OCI-M1 (cell line): ENCODE measurements at places on chromosomes 3 and 15.

DNA sequence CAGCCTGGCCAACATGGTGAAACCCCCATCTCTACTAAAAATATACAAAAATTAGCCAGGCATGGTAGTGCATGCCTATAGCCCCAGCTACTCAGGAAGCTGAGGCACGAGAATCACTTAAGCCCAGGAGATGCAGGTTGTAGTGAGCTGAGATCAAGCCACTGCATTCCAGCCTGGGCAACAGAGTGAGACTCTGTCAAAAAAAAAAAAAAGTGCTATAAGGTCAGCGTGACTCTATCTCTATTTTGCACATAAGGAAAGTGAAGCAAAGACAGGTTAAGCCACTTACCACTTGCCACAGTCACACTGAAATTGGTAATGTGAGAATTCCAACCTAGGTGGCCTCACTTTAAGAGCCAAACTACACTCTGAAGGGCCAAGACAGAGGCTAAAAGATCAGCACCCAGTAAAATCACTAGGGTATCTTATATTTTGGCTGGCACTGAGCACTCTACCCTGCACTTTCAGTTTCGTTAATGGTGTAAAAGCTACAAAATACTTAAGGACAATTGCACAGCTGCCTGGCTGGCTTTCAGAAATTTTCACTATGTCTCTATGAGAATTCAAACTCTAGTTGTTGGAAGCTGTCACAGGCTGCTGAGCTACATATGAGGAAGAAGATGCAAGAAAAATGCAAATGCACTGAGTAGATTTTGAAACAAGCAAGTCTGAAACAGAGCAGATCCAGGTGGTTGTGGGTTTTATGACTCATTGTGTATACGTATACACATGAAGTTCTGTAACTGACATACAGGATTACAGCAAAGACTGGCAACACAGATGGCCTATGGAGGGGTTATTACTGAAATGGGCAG is 32.7 kb downstream of the TRANK1 start:
- peak; percentile 87 for DNase-seq

GRCh38 chr15:74489518-74490338 is 28.8 kb upstream of the UBL7 start:
- peak; percentile 77 for DNase-seq

- no peak for DNase-seq
Observed at GRCh38 chr3:177238686-177239216, 41.5 kb upstream of the TBL1XR1 start.

GRCh38 chr15:99312228-99312627 is 60.9 kb downstream of the LRRC28 start:
- DNase-seq: no peak

DNA sequence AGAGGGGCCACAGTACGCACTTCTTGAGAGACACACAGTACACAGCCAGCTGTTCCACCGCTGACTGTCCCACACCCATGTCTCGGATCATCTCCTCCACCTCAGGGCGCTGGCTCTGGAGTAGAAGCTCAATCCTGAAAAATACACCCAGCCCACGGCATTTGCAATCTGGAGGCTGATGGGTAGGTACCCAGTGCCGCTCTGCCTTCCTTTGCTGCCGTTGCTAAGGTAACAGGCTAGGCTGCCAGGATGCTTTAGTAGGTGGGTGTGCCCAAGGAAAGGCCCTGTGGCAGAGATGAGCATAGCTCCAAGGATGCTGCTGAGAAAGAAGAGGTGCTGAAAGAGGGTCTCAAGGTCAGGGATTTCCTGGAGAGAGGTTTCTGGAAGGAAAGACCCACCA is 14.6 kb downstream of the TRAIP start:
- DNase-seq: no peak

GRCh38 chr3:51395493-51396213 is 4.6 kb downstream of the RBM15B start:
- DNase-seq: no peak

DNA sequence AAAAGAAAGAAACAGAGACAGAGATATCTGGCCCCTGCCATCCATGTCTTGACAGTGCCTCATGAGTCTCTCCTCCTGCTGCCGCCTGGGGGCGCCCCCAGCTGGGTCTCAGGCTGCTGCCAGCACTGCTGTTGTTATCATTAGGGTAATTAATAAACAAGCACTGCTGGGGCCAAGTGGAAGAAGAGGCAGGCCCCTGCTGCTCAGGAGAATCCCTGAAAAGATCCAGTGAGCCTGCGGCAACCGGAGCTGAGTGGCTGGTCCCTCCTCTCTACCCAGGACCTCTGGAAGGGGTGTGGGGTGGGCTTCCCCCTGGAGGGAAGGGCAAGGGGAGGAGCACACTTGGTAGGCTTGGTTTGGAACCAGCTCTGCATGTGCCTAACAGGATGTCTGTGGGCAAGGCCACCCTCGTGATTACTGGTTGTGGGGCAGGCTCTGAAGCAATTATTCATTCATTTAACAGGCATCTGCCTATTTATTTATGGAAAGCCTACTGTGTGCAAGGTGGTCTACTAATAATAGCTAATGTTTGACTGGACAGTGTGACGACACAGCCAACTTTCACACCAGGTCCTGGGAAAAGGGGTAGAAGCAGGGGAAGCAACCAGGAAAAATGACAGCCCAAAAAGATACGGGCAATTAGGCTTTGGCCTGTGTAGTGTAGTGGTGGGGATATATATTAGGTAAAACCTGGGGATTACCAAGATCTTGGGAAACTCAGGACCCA is 1.2 kb upstream of the TYRO3 start:
- DNase-seq: peak; percentile 77

DNA sequence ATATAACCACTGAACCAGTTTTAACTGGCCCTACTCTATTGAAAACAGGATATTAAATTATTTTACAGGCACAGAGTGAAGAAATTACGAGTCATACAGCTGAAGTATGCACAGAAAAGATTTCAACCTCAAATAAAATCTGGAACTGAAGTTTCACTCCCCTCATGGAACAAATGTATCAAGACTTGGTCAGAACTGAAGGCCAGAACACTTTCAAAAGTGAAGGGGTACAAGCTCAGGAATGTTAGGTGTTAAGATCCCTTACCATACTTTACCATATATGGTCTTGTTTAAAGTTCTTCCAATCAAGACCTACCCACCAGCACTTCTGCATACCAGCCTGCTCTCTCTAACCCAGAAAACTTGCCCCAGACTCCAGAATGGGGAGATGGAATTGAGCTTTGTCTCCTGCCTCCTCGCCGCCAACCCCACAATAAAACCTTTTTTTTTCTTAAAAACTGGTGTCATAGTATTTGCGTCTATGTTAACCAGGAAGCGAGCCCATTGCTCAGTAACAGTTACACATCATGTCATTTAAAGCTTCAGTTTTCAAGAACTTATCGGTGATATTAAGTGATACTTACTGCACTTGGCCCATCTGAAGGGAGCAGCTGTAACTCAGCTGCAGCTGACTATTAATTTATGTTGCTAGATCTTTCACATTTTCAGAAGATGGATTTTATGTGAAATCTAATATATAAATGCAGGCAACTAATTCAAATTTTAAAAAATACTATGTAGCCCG is 59.9 kb downstream of the OXSM start:
- DNase-seq: no peak

DNA sequence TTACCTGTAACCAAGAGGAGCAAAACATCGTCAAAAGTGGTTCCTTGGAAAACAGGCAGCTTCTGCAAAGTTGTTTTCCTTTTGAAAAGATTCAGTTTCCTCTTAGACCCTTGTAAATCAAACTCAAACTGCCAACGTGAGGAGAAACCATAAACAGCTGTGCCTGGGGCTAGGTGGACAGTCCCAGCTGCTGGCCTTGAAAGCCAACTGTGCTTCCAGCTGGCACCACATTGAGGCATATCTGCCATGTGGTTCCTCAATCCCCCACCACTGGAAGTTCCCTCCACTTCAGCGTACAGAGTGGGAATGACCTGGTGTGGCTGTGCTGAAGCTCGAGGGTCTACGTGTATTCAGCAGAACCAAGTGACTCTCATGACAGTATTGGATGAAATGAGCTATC is 40.9 kb downstream of the HRH1 start:
- DNase-seq: no peak

- no peak for DNase-seq
Observed at GRCh38 chr3:138938877-138939560, 7.9 kb downstream of the FOXL2 start.

DNA sequence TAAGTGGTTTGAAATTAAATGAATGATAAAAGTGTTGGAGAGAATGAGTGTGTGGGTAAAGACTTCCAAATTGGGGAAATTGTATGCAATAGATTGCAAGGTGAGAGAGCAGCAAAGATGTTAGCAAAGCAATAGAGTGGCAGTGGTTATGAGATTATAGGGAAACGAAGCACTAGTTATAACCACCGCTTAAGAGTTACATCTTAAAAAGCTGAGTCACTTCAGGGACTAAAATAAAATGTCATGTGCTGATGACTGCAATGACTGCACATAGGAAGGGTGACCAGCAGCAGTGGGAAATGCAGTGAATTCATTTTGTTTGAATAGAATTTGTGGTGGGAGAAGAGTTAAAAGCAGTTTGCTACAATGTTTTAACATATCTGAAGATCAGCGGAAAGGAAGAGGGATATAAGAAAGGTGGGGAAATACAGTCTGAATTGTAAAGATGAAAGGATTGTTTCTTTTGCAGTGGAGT is 127.3 kb downstream of the RAP2B start:
- peak; percentile 83 for DNase-seq

DNA sequence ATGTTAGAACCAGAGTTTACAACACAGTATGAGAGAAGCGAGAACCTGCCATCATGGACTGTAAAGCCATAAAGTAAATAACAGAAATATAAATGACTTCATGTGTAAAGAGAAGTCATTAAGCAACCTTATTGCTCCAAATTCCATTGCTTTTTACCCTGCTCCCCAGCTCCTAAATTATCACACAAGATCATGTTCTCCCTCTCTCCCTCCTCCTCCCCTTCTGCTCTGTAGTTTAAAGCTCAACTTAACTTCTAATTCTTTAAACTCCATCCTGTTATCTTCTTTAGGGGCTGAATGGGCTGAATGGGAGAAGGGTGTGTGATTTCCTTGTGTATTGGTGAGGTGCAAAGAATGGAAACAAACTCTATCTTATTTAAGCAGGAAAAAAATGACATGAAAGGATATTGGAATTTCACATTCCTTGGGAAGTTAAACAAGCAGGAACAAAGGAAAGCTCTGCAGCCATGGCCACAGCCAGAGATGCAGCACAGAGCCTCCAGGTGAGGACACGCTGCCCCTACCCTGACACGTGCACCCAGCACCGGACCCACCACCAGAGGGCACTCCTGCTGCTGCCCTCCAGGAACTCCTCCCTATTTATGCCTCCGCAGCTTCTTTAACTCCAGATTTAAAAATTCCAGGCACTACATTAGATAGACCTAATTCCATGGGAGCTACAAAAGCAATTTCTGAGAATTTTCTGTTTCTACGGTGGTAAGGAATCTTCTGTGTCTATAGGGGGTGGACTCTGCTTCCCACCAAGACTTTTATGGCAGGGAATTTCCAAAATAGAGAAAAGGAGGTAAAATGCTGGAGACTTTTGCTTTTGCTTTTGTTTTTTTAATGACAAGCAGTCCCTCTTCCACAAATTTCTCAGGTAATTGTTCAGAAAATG is 76.9 kb upstream of the ABI3BP start:
- DNase-seq: peak; percentile 87

GRCh38 chr3:24135280-24135679 is 190.2 kb downstream of the NR1D2 start:
- no peak for DNase-seq

- no peak for DNase-seq
Observed at GRCh38 chr15:64522226-64522823, 61.9 kb downstream of the ZNF609 start.

GRCh38 chr15:66132251-66132816 is 121.2 kb downstream of the MEGF11 start:
- no peak for DNase-seq

GRCh38 chr15:54321426-54321825 is 343.2 kb downstream of the UNC13C start:
- DNase-seq: no peak

- peak; percentile 27 for DNase-seq
Observed at GRCh38 chr3:139534455-139534812, 5.1 kb downstream of the RBP1 start.

DNA sequence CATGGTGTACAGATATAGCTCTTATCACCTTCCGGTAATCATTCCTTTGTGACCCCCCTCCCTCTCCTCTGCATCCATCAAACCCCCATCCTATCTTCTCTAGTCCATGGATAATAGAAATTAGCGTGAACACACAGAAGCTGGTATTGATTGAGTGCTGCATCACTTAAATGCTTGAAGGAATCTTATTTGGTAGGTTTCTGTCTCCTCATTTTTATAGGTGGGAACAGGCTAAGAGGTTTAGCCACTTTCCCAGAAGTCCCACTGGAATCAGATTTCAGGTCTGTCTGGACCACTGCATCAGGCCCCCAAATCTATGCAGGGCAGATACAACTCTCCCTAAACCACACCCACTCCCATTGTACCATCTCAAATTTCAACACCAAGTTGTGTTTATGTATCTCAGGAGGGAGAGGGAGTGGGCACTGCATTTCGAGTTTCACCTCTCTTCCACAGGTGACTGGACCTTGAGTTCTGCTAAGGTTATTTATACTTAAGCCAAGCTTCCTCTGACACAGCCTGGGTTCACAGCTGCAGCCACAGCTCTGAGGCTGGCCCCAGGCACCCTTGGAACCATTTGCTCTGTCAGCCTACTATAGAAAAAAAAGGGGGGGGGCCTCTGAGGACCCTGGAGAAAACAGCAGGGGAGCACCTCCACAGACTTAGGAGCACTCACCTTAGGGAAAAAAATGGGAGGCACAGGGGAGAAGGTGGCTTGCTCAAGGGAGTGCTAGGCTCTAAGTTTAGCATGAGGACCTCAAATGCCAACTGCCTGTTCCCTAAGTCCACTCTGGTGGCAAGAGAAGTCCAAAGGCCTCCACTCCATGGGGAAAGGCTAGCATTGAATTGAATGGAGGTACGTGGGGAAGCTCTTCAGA is 2.1 kb upstream of the NMB start:
- DNase-seq: no peak

- no peak for DNase-seq
Observed at GRCh38 chr3:13023235-13023970, 49.8 kb downstream of the IQSEC1 start.

DNA sequence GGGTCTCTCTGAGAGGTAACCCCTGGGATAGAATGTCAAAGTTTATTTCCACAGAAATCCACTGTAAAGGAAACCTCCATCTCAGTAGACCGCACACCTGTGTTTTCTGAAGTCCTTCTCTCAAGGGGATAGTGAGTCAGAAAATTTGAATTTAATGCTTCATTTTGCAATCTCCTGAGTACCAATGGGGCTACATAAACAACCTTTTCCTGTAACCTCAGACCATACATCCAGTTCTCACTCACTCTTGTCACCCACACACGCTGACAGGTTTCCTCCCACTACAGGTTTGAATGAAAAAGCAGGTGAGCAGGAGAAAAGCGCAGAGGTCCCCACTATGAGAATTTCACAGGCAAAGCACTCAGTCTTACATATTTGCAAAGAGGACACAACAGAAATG is 165.3 kb upstream of the MCTP2 start:
- no peak for DNase-seq

DNA sequence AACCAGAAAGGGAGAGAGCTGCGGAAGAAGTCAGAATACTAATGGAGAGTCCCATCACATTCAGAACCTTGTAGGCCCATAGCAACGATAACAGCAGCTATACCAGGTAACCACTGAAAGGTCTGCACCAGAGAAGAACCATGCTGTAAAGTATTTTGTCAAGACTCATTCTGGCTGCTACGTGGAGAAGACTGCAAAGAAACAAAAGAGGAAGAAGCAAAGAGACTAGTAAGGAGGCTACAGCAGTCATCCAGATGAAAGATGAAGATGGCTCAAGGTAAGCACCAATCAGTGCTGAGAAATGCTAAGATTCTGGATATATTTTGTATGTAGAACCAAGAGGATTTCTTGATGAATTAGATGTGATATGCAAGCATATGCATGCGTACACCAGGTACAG is 39.6 kb downstream of the ACAP2 start:
- DNase-seq: no peak

- DNase-seq: no peak
Observed at GRCh38 chr15:26720546-26720945, 52.3 kb downstream of the GABRB3 start.
